Epithelial cell of proximal tubule (primary cell): ENCODE measurements at places on chromosomes 6 and 20. TPM values are rescaled to one million over a fixed set of nuclear protein-coding genes. Genes with fewer than 3 reads are reported as not detected.

SLC22A2 gene
- total RNA-seq = not detected in 2 replicates

PTCRA gene
- total RNA-seq = not detected in 2 replicates

DACT2 gene
- total RNA-seq = 0.23 and 1.2 TPM in 2 replicates

RFX6 gene
- not detected in 2 replicates for total RNA-seq

IRAK1BP1 gene
- total RNA-seq = 2.8 and 3.6 TPM in 2 replicates

SPAG4 gene
- total RNA-seq = 3.5 and 15.9 TPM in 2 replicates

E2F3 gene
- total RNA-seq = 12.5 and 13.1 TPM in 2 replicates

TSHZ2 gene
- 0.06 TPM in 1 of 2 replicates, not detected in the other for total RNA-seq

MEP1A gene
- total RNA-seq = not detected in 2 replicates

SYNDIG1 gene
- 0.12 TPM in 1 of 2 replicates, not detected in the other for total RNA-seq

PKIG gene
- total RNA-seq = 28.8 and 64.3 TPM in 2 replicates

AKAP12 gene
- total RNA-seq = 191 and 430 TPM in 2 replicates

HUS1B gene
- total RNA-seq = 0.22 TPM in 1 of 2 replicates, not detected in the other

BPIFB1 gene
- not detected in 2 replicates for total RNA-seq

OPRM1 gene
- not detected in 2 replicates for total RNA-seq

TAAR1 gene
- not detected in 2 replicates for total RNA-seq

TUBB2B gene
- total RNA-seq = 213 and 219 TPM in 2 replicates

PI3 gene
- total RNA-seq = not detected in 2 replicates

PPP1R3G gene
- 0.94 and 2.5 TPM in 2 replicates for total RNA-seq

GJA1 gene
- 165 and 170 TPM in 2 replicates for total RNA-seq

TAF4 gene
- total RNA-seq = 6.5 and 8.9 TPM in 2 replicates

EFCAB8 gene
- total RNA-seq = not detected in 2 replicates

PLN gene
- not detected in 2 replicates for total RNA-seq

MYB gene
- 1.4 and 2.7 TPM in 2 replicates for total RNA-seq

APOM gene
- 0.72 and 0.81 TPM in 2 replicates for total RNA-seq

CD93 gene
- total RNA-seq = 0.06 and 0.07 TPM in 2 replicates

SNTA1 gene
- 6.9 and 12.4 TPM in 2 replicates for total RNA-seq

SLC17A2 gene
- total RNA-seq = not detected in 2 replicates

ACTL10 gene
- total RNA-seq = 2.2 TPM in 2 replicates

NINL gene
- 6.5 and 13.5 TPM in 2 replicates for total RNA-seq

SLC17A1 gene
- total RNA-seq = not detected in 2 replicates

CHD6 gene
- 6.4 and 22.3 TPM in 2 replicates for total RNA-seq

FAM162B gene
- 0.23 and 0.80 TPM in 2 replicates for total RNA-seq

C20orf202 gene
- not detected in 2 replicates for total RNA-seq
